Adipose tissue (tissue), 3 donors: ENCODE measurements at places on chromosomes 7 and 10. TPM values are rescaled to one million over a fixed set of nuclear protein-coding genes. Genes with fewer than 3 reads are reported as not detected.

ABI1 gene
- polyA plus RNA-seq, result 21.9 TPM

HSPA12A gene
- polyA plus RNA-seq, result 4.8 TPM

IFIT1 gene
- polyA plus RNA-seq, result 5.4 TPM

ZNF853 gene
- polyA plus RNA-seq, result 2.0 TPM

SAP25 gene
- polyA plus RNA-seq, result 2.5 TPM

CRYGN gene
- 0.68 TPM for polyA plus RNA-seq

EPHA1 gene
- polyA plus RNA-seq, result 0.89 TPM

SLC29A4 gene
- polyA plus RNA-seq, result 8.0 TPM

DDX50 gene
- 33.4 TPM for polyA plus RNA-seq

EPO gene
- polyA plus RNA-seq, result not detected

DOCK1 gene
- 21.6 TPM for polyA plus RNA-seq

ANKRD30A gene
- polyA plus RNA-seq, result 0.27 TPM

ATP6V0A4 gene
- polyA plus RNA-seq, result not detected

CREB5 gene
- 1.3 TPM for polyA plus RNA-seq

CDH23 gene
- polyA plus RNA-seq, result 21.1 TPM
